ENCODE measurements at places on chromosomes 11 and 22.

- DNase-seq: no peak
- no peaks in the 10 kb centered on the region for H3K4me1 ChIP-seq
- no peak overlapping the region for H3K4me3 ChIP-seq
- H3K27me3 ChIP-seq: no peaks in the 10 kb centered on the region
Measured at GRCh38 chr11:96969251-96969650, 579.4 kb downstream of the JRKL start.

- H3K4me3 ChIP-seq: no peak overlapping the region
- H3K4me1 ChIP-seq: no peaks in the 10 kb centered on the region
- H3K27me3 ChIP-seq: no peaks in the 10 kb centered on the region
- H3K27ac ChIP-seq: no peak overlapping the region
Measured at GRCh38 chr22:49347376-49347775, 480.3 kb downstream of the BRD1 start.

DNA sequence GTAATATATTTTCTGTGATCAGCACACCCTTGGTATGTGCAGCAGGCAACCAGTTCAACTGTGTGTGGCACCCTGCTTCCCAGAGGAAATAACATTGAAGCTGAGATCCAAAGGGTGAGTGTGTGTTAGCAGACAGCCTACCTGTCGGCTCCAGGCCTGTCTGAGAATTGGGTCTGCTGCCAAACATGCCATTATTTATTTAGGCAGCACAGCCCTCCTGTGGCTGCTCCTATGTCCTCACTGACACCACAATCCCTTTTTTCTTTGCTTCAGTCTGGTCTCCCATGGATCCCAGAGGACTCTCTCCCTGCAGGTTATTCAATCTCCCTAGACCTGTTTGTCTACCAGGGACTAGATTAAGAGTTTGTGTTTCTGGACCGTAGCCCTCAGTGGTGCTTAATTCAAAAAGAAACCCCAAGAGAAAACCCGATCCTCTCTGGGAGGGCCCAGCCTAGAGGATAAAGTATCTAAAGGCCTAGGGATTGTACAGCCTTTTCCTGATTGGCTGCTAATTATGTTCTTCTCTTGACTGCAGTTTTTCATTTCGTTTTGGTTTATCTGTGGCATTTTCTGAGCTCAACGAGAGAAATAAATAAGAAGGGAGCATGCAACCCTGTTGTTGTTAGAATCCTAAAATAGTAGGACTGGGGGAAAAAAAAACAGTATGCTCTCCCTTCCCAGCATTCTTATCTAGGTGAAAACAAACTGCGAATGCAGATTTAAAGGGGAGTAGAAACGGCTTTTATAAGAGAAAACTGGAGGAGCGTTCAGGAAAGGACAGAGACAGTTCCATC is 24.1 kb downstream of the KCNE3 start:
- H3K27me3 ChIP-seq: no peaks in the 10 kb centered on the region
- no peak overlapping the region for H3K4me3 ChIP-seq
- H3K36me3 ChIP-seq: no peaks in the 10 kb centered on the region
- no peak for DNase-seq

- H3K4me3 ChIP-seq: no peak overlapping the region
- H3K27ac ChIP-seq: no peak overlapping the region
- H3K4me1 ChIP-seq: peaks cover 4% of the 10 kb centered on the region
- H3K36me3 ChIP-seq: peaks cover 38% of the 10 kb centered on the region
- H3K27me3 ChIP-seq: no peaks in the 10 kb centered on the region
Measured at GRCh38 chr22:41902932-41903421, 11.9 kb downstream of the SHISA8 start.

DNA sequence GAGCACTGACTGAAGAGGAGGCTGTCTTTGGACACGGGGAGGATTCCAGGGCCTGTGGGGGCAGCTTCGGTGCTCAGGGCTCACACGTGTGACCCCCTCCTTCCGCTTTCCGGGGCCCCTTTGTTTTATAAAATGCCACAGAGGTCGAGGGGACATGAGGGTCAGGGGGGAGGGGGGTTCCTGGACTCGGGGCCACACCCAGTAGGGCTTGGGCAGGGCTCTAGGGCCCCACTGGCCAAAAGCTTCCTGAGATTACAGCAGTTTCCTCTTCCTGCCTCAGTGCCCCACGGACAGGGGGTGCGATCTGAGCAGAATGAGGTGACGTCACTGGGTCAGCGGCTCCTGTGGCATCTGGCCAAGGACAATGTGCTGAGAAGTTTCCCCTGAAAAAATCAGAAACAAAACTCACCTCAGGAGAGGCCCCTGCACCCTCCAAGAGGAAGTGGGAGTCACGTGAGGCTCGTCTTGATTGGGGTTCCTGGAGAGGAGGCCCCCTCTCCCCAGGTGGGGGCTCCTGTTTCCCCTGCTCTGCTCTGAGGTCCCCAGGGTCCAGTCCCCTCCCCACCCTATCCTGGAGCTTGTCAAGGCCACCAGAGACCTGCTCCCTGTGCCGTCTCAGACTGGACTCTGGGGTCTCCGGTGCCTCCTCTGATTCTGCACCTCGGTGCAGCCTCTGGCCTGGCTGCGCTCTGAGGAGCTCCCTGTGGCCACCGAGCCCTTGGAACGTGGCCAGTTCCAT is 6.4 kb upstream of the IFITM3 start:
- H3K4me3 ChIP-seq: peak overlapping the region; percentile 56
- H3K4me1 ChIP-seq: peaks cover 51% of the 10 kb centered on the region
- H3K27me3 ChIP-seq: no peaks in the 10 kb centered on the region
- no peaks in the 10 kb centered on the region for H3K36me3 ChIP-seq

DNA sequence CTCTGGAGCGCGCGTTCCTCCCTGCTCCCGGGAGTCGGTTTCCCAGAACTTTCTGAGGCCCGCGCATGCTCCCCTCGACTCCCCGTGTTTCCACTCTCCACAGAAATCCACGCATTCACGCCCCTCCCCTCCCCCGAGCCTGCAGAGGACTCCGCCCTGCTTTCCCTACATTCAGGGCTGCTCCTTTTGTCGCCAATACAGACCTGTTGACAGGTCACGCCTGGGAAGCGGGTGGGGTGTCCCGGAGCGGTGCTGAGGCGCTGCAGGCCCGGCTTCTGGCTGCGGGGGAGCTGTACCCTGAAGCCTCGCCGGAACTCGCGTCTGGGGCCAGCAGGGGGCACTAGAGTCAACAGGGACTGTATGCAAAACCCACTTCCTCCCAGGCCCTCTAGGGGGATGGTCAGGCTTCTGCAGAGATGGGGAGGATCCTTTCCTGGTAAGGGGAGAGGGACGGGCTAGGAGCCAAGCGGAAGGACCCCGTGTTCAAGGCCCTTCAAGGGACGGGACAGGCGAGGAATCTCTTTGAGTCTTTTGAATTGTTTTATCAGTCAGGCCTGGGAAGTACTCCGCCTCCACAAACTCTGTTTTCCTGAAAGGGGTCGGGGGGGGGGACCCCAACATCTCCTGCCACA is at the start of gene PRAME:
TSS of gene PRAME (minus strand) at position 294 of the 632 bp plus-strand sequence. CDS start 2,433 bp downstream, outside the sequence.
- peak; percentile 11 for DNase-seq
- no peaks in the 10 kb centered on the region for H3K27me3 ChIP-seq
- H3K4me1 ChIP-seq: no peaks in the 10 kb centered on the region
- no peak within 1 kb of the TSS for H3K27ac ChIP-seq

- H3K36me3 ChIP-seq: no peaks in the 10 kb centered on the region
- H3K4me3 ChIP-seq: no peak overlapping the region
- DNase-seq: no peak
- no peaks in the 10 kb centered on the region for H3K4me1 ChIP-seq
- H3K27ac ChIP-seq: no peak overlapping the region
Measured at GRCh38 chr22:43446037-43446803, 34.4 kb downstream of the MPPED1 start.

DNA sequence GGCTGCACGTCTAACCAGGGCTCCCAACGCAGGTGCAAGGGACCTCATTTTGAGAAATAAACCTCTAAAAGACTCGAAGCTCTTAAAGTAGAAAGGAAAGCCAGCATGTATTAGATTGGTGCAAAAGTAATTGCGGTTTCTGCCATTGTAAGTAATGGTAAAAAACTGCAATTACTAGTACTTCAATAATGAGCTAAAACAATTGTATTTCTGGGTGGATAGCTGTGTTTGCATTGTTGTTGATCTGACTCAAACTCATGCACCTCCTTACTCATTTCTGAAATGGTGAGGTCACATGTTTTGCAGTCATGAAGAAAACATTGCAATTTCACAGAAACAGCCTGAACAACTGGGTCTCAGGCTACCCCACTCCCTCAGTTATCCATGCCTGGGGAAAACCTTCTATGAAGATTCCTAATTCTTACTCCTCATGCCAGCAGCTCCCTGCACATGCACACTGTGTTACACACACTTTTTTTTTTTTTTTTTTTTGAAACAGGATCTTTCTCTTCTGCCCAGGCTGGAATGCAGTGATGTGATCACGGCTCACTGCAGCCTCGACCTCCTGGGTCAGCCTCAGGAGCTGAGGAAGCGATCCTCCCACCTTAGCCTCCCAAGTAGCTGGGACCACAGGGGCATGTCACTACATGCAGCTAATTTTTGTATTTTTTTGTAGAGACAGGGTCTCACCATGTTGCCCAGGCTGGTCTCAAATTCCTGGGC is 24.6 kb downstream of the VWCE start:
- H3K27me3 ChIP-seq: no peaks in the 10 kb centered on the region
- no peak overlapping the region for H3K4me3 ChIP-seq
- H3K36me3 ChIP-seq: no peaks in the 10 kb centered on the region
- H3K27ac ChIP-seq: no peak overlapping the region

DNA sequence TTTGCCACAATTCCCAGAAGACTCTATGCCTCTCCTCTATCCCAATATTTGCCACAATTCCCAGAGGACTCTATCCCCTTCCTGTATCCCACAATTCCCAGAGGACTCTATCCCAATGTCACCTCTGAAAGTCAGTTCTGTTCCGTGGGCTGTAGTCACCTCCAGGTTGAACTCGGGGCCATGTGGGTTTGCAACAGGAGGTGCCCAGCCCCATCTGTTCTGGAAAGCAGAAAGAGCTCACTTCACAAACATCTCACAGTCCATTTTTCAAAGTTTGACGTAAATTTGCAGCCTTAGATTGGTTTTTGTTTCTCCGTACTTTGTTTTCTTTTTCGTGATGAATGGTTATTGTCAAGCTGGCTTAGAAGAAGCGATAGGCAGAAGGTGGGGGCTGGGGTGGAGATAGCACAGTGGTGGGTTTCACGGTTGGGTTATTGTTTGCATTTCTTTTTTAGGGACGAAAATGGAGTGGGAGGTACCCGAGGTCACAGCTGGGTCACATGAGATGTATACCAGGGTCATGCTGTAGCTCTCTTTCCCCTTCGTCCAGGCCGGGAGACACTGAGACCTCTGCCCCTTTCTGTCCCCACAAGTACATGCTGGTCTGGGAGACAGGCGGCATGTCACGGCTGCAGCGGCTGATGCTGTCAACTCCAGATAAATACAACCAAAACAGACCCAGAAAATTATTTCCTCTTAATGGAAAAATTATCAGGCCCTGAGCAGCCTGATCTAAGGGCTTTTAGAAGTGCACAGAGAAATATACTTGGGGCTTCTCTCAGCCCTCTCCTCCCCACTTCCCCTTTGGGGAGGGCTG is 374.5 kb downstream of the CADM1 start:
- DNase-seq: no peak
- no peak overlapping the region for H3K27ac ChIP-seq
- no peaks in the 10 kb centered on the region for H3K27me3 ChIP-seq
- H3K4me1 ChIP-seq: no peaks in the 10 kb centered on the region

- DNase-seq: no peak
- no peak overlapping the region for H3K27ac ChIP-seq
- H3K4me3 ChIP-seq: no peak overlapping the region
- no peaks in the 10 kb centered on the region for H3K36me3 ChIP-seq
Measured at GRCh38 chr11:73808052-73808451, 20.4 kb downstream of the MRPL48 start.

- H3K36me3 ChIP-seq: no peaks in the 10 kb centered on the region
- DNase-seq: peak; percentile 5
- no peak overlapping the region for H3K27ac ChIP-seq
Measured at GRCh38 chr11:15747671-15748070, 608.7 kb downstream of the SOX6 start.

DNA sequence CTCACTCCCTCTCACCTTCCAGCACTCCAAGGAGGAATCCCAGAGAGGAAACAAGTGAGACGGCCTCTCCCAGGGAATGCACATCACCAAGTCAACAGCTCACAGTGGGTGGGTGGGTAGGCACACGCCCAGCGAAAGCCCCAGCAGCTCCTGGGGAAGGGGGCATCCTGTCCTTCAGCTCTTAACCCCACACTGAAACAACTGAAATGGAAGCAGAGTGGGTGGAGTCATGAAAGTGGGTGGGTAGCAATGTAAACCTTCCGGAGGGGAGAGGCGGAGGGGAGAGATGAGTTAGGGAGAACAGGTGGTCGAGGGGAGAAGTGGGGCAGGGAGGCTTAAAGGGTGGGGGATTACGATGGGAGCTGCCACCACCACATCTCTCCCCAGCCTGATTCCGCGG is 5.4 kb downstream of the MCHR1 start:
- no peak overlapping the region for H3K4me3 ChIP-seq
- H3K27ac ChIP-seq: no peak overlapping the region
- DNase-seq: no peak
- no peaks in the 10 kb centered on the region for H3K36me3 ChIP-seq
- no peaks in the 10 kb centered on the region for H3K27me3 ChIP-seq

DNA sequence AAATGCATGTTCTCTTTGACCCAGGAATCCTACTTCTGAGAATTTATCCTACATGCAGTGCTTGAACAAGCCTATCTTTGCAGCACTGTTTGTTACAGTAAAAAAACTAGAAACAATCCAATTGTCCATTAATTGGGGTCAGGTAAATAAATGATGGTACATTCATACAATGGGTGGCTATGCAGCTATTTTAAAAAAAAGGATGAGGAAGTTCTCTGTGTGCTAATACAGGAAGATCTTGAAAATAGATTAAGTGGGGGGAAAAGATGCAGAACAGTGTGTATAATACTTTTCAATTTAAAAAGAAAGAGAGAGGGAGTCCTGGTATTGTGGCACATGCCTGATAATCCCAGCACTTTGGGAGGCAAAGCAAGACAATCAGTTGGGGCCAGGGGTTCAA is 9.5 kb upstream of the CREB3L1 start:
- no peak overlapping the region for H3K4me3 ChIP-seq
- peaks cover 38% of the 10 kb centered on the region for H3K4me1 ChIP-seq
- H3K36me3 ChIP-seq: no peaks in the 10 kb centered on the region
- DNase-seq: no peak
- peak overlapping the region; percentile 28 for H3K27ac ChIP-seq

DNA sequence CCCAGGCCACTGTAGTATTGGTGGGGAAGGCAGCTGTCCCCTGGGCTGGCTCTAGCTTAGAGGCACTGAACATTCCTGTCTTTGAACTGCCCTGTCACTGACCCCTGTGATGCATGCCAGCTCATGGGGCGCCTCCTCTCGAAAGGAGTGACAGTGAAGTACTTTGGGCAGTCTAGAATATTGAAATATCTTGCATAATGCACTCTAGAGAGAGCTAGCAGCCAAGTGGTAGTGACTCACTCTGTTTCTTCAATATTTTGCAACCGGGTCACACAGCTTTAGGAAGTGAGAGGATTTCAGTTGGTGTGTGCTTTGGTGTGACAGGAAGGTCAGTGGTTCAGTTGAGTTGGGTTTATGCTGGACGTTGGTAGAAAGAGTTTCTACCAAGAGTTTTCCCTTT is 35.5 kb upstream of the ST14 start:
- no peak overlapping the region for H3K4me3 ChIP-seq
- H3K36me3 ChIP-seq: peaks cover 3% of the 10 kb centered on the region
- DNase-seq: no peak
- peaks cover 2% of the 10 kb centered on the region for H3K4me1 ChIP-seq
- no peaks in the 10 kb centered on the region for H3K27me3 ChIP-seq
